Erythroblast (primary cell): ENCODE measurements at places on chromosomes 2 and 18.

DNA sequence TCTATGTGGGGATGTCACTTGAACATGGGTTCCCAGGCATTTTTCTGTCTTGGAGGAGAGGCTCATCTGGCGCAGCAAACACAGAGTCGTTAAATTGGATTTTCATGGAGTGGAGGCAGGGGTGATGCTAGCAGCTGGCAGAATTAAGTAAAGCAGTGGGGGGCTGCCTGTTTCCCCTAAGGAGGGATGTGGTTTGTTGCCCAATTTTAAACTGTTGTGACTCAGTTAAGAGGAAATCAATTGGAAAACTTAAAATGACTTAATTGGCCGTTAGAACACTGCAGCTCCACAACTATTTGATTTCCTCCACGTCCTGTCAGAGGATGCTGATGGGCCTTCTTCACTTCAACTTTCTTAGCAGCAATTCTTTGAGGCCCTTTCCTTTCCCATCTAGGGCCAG, 354.1 kb upstream of the ATP5MC3 start:
- no peak for DNase-seq

- DNase-seq, result no peak
Observed at GRCh38 chr2:64686283-64686956, 32.7 kb upstream of the SERTAD2 start.

DNA sequence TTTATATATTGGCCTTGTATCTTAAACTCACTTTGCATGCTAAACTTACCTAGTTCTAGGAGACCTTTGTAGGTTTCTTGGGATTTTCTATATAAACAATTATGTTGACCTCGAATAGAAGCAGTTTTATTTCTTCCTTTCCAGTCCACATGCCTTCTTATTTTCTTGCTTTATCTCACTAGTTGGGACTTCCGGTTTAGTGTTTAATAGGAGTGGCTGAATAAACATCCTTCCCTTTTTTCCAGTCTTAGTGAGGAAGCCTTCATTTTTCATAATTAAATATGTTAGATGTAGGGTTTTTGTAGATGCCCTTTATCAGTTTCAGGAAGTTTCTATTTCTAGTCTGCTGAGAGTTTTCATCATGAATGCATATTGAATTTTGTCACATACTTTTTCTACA, 347.3 kb upstream of the HNRNPA3 start:
- no peak for DNase-seq

DNA sequence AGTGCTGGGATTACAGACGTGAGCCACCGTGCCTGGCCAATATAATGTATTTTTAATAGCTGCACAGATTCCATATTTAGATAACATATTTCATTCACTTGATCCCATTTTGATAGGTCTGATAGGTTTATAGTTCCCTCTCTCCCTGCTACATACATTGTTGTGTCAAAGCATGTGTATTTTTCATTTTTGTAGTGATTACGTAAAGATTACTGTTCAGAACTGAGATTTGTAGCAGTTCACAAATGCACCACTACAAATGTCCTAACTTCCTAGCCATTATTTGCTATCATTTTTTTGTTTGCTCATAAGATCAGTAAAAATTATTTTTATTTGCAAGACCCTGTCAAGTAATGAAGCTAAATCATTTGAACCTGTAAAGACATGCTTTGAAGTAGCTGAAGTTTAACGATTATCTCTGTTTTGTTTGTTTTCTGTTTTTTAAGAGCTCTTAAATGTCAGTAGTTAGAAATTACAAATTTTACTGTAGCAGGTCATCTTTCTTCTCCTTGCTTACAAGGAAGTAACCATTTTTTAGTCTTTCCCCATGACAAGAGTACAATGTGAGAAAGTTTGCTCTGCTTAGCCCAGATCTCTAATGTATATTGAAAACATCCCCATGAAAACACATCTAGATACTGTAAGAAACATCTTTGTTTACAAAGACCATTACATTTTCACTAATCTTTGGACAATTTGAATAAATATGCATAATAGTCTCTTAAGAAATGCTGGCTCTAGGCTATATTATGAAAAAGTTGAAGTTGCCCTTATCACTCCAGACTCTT, 54.1 kb downstream of the EML4 start:
- DNase-seq, result no peak

DNA sequence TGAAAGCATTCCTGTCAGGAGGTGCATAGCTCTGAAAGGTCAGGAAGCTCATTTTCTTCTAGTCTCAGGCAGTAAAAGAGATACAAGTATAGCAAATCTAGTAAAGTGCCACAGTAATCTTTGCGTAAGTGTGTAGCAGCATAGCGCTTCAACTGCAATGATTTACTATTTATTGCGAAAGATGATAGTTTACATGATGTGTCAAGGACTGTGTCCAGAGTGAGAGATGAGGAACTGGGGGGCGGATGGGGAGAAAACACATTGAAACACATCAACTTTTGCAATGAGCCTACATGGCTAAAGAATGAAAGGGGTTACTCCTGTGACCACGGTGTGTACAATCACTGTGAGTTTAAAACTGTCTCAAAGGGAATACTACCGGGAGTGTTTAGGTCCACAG, 644.4 kb downstream of the GALR1 start:
- DNase-seq, result no peak

- DNase-seq, result no peak
Observed at GRCh38 chr2:226601881-226602662, 197.5 kb downstream of the IRS1 start.

DNA sequence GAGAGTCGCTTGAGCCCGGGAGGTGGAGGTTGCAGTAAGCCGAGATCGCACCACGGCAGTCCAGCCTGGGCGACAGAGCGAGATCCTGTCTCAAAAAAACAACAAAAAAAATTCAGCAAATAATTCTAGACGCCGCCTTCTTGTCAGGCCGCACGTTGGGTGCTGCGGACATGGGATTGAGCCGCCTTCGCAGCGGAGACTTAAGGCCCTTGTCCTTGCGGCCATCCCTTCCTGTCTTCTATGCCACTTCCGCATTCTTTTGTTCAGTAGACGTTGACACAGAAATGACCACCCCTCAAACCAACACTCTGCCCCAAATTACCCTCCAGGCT, 15.8 kb downstream of the PTPN18 start:
- DNase-seq, result no peak

- no peak for DNase-seq
Observed at GRCh38 chr2:128160616-128161275, 69.7 kb downstream of the UGGT1 start.

DNA sequence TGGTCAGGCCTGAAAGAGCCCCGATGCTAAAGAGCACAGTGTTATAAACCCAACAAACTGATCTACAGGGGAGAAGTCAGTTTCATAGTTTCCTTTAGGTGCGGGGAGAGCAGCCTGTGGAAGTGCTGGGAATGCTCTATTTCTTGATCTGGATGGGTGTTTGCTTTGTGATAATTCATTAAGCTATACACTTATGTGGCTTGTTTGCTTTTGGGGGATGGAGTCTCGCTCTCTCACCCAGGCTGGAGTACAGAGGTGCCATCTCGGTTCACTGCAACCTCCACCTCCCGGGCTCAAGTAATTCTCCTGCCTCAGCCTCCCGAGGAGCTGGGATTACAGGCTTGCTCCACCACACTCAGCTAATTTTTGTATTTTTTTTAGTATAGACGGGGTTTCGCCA, 30.1 kb upstream of the CEP68 start:
- no peak for DNase-seq

DNA sequence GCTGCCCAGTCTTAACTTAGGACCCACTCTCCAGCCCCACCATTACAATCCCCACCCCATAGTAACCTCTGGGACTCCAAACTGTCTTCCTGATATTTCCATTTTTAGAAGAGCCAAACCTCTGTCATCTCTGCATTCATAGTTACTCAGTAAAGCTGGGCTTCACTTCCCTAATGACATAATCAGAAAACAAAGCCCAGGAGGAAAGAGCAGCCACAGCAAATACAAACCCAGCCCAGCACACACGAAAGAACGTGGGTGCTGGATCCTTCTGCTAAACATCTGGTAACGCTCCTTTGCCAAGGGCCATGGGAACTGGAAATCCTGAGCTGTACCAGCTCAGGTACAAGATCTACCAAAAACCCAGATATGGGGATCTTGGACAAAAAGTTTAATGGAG, 36.8 kb upstream of the RIOK3 start:
- DNase-seq, result no peak

DNA sequence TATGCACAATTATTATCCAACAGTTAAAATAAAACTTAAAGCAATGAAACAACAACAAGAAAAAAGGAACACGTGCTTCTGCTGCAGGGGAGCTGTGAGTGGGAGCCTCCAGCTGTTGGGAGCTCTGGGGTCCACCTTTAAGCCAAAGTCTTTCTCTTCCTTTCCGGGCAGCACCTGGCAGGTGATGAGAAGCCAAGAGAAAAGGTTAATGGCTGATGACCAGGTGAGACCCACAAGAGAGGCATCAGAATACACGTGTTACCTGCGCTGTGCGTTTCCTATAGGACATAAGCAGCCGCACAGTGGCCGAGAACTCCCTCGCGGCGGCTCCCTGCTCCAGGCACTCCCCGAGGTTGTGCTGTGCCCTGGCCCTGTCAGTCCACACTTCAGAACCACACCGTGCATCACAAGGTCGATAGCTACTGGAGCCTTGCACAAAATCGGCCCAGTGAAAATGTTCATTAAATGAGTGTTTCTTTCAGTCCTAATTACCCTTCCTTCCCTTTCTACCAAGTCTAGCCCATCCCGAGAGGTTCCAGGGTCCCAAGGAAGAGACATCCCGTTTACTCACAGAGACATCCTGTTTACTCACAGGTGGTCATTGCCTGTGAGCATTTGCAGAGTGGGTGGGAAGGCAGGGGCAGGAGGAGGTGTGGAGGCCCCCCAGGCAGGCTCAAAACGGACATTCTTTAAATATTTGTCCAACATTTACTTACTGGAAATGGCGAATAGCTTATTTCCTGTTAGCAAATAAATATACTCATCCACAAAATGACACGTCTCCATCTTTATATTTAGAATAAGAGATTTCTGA, 44.9 kb upstream of the ASB18 start:
- DNase-seq, result no peak

DNA sequence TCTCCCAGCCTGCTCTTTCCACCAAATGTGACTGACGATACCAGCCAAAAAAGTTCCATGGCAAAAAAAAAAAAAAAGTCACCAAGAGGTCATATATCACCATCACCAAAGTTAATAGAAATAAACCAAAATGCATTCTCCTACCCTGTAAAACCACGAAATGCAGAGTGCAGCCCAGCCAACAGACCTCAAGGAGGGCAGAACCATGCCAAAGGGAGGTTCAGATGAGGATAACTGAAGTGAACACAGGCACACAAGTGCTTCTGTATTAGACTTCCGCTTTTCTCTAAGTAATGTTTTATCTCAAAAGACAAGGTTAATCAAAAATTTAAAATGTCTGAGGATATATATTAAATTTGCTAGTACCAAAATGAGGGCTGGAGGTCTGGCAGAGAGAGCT, 5.5 kb downstream of the SERPINE2 start:
- DNase-seq, result no peak
